Activated CD4-positive, alpha-beta T cell treated with anti-CD3 and anti-CD28 coated beads, Interleukin-2, Interleukin-4, amounts not matched to agents 100 ng/mL and 50 ng/mL, durations not matched to agents 16 hours and 8 hours (primary cell): ENCODE measurements at places on chromosomes 3 and 15.
A peak's percentile ranks its signal among the peaks of the same experiment; 100 is the strongest.

DNA sequence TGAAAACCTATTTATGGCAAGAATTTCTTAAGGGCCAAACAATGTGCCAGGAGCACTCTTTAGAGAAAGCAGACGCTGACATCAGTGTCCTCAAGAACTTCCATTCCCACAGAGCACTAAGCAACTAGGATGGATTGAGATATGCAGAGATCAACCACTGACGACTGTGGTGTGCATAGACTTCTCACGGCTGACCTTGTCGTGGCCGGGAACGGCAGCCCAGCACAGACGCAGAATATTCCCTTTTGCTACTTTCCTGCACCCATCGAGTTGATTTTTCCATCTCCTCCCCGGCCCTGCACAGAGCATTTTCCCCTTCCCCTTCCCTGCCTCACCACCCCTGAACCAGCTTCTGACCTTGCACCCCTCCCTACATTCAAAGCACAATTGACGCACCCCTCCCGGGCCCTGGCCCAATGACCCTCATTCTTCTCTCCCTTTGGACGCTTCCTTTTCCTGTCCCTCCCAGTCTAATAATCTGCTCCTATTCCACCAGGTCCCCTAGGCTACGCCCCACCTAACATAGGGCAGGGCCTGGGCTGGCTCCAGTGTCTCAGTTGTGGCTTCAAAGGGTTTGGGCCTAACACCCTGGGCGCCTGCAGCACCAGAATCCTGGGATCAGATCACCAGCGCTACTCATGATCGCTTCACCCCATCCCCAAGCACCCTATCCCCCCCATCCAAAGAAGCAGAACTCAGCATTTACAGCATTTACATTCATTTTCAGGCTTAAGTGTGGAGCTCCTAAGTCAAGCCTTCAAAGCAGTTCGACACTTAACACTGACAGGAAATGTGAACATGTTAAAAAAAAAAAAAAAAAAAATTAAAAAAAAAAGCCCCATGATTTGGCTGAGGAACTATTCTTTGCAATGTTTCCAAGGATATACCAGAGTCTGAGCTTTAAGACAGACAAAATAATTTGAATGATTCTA lies 151.2 kb downstream of the FOXP1 start:
- no peak for DNase-seq

GRCh38 chr15:27218426-27218825 lies 247.4 kb downstream of the GABRG3 start:
- no peak for DNase-seq

DNA sequence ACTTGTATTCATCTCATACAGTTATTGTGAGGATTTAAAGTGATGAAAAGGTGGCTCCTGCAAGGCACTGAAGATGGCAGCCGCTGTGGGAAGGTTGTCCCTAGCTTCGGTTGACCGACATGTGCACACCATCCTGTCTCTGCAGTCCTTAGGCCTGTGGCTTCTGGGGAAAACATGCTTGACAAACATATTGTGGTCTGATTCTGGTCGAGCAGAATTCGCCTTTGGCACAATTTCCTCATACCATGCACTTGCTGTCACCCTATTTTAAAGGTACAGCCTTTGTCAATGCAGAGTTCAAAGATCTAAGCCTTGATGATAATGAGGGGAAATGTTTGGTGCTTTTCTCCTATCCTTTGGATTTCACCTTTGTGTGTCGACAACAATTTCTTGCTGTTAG lies 50.9 kb downstream of the PRICKLE2 start:
- DNase-seq = no peak

DNA sequence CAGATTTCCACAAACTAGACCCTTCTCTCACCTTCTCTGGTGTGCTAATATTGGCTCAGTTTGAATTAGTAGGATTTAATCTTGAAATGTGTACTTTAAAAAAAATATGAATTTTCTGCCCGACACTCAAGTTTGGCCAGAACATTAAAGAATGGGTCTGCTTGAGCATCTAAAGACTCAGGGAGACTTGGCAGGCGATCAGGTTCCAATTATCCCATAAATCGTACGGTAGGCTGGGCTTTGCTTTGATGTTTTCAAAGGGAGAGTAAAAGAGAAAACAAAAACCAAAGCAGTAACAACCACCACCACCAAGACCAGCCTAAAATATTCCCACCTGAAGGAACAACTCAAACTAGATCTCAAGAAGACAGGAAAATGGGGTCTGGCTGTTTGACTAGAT lies 230.8 kb downstream of the EBLN2 start:
- DNase-seq = no peak

DNA sequence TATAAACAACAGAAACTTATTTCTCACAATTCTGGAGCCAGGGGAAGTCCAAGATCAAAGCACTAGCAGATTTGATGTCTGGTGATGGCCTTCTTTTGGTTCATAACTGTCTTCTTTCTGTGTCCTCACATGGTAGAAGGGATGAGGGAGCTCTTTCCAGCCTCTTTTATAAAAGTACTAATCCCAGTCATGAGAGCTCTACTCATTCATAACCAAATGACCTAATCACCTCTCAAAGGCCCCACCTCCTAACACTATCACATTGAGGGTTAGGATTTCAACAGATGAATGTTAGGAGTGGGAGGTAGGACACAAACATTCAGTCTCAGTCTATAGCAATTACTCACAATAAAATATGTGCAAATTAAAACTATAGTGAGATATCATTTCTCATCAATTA lies 50.1 kb upstream of the UBE2E2 start:
- no peak for DNase-seq

GRCh38 chr3:15405448-15406050 lies 21.8 kb downstream of the METTL6 start:
- peak; percentile 56 for DNase-seq

DNA sequence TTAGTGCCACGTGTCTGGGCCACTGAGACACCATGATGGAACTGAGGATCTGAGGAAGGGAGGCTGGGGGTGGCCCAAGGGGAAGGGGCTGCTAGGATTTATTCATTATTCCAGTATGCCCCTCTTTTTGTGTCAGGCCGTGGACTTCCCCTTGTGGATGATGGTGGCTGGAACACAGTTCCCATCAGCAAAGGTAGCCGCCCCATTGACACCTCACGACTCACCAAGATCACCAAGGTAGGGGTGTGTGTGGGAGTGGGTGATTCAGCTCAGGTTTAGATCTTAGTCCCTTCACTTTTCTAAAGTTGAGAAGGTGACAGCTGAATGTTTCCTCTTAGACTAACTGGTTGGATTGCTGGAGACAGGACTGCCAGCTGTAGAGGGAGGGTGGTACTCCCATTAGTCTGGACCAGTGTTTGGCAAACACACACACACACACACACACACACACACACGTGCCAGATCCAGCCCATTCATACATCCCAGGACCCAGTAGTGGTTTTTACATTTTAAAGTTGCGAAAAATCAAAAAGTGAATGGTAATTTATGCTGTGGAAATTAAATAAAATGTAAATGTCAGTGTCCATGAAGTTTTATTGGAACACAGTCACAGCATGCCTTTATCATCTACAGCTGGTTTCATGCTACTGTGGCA lies 11.4 kb downstream of the EIF4G1 start:
- DNase-seq = no peak

DNA sequence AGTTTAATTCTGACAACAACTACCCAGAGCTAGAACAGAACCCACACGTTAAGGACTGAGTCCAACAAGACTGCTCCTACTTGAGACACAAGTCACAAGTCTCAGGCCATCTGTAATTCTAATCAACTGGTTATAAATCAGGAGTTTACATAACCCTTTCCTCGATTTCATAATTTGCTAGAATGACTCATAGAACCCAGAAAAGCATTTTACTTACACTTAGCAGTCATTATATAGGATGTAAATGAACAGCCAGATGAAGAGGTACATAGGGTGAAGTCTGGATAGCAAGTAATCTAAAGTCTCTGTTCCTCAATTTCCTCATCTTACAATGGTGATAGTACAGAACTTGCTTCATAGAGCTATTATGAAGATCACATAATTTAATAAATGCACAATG lies 1018.2 kb downstream of the DIPK2A start:
- DNase-seq = no peak

- DNase-seq = no peak
Observed at GRCh38 chr3:17110660-17111396, 226.1 kb downstream of the PLCL2 start.
